ENCODE measurements at places on chromosomes 6 and 20.

DNA sequence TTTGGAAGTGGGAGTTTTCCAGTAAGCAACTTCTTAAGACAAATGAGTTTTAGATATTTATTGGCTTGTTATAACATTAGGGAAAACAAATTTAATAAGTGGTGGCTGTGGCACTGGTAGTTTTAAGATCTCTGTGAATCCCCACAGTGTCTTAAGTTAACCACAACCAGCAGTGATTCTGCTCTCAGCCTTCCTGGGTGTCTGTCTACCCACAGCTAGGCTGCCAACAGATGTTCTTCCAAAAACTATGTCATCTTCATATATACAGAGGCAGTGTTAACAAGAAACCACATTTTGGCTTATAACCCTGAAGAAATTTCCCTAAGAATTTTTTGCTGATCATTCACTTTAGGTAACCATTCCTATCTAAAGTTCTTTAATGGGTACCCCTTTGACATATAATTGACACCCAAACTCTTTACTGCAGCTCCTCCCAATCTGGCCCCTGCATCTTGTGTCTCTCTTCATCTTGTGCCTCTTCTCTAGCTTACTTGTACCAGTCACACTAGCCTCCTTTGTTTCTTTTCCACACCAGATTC lies 52.7 kb downstream of the TOP1 start:
- no peak for DNase-seq

GRCh38 chr6:11615214-11615602 lies 77.7 kb downstream of the TMEM170B start:
- DNase-seq = no peak

DNA sequence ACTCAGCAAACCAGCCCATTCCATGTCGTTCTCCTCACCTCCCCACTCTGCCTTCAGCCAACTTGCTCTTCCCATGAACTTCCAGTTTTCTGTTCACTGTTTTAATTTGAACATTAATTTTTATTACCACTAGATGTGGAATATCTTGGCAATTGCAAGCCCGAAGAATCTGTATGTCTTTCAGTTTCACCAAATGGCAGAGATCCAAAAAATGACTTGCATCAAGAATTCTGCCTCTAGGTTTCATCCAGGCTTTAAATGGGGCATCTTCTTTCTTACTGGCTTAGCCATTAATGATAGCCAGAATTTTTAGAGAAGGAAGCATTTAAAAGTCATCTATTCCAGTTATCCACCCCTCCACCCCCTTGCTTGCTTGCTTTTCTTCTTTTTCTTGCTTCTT lies 39.0 kb downstream of the CAP2 start:
- DNase-seq = no peak

DNA sequence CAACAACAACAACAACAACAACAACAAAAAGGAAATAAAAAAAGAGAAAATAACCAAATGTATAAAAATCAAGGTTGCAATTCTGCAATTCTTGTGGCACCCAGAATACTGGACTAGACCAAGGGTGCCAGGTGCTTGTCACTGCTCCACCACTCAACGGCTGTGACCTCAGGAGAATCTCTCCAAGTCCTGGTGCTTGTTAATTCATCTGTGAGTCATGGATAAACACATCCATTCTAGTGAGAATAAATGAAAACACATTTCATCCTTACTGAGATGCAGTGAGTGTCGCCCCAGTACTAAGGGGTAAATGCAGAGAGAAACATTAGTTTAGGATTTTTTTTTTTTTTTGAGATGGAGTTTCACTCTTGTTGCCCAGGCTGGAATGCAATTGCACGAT lies 32.0 kb downstream of the HLA-C start:
- no peak for DNase-seq

DNA sequence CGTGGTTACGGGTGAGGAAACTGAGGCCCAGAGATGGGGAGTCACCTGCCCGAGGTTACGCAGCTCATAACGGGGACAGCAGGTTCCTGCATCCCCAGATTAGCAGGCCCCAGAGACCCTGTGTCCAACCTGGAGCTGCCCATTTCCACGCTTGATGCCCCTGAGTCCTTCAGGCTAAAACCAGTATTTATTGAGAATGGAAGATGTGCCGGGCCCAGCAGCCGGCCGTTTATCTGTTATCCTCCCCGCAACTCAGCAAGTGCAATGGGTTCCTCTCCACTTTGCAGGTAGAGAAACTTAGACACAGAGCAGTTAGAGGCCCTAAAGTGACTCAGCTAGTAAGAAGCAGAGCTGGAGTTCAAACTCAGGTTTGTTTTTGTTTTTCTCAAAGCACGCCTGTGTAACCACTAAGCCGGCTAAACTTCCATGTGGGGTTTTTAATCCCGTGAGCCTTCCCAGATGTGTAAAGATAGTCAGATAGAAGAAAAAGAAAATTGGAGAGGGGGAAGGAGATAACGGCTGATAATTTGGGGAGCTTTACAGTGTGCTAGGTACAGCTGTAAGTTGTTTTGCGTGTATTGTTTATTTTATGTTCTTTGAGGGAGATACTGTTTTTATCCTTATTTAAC lies 775 bp downstream of the PFDN4 start:
- no peak for DNase-seq

- no peak for DNase-seq
Measured at GRCh38 chr20:37469531-37469930, 51.5 kb upstream of the NNAT start.

- DNase-seq = no peak
Measured at GRCh38 chr20:43976547-43976946, 61.9 kb downstream of the TOX2 start.

DNA sequence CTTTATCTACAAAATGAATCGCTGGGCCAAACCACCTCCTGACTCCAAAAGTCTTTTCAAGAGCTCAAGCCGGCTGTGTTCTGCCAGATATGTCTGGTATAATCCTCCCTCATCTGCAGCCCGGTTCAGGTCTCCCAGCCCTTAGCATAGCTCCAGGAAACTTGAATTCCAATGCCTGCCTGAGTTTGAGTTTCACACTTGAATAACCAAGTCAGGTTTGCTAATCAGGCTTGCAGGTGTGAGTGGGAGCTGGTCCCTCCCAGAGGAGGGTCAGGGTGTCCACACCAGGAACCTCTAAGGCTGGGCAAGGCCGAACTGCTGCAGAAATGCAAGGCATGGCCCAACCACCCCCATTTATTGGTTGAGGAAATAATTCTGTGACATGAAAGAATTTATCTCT lies 96.6 kb downstream of the TMEM242 start:
- no peak for DNase-seq

- DNase-seq = no peak
Measured at GRCh38 chr6:122143813-122144601, 255.4 kb upstream of the HSF2 start.

Data from sigmoid colon (tissue), 7 donors.